ENCODE measurements at places on chromosomes 12 and 14.

- H3K27ac ChIP-seq: no peak overlapping the region
- H3K4me3 ChIP-seq: no peak overlapping the region
- no peaks in the 10 kb centered on the region for H3K36me3 ChIP-seq
- no peak for DNase-seq
- peaks cover 2% of the 10 kb centered on the region for H3K27me3 ChIP-seq
These were observed 71.6 kb downstream of the ZNF641 start for GRCh38 chr12:48279101-48279500.

GRCh38 chr12:69007101-69007854, 74.3 kb upstream of the CPM start:
- no peak overlapping the region for H3K4me3 ChIP-seq
- no peak overlapping the region for H3K27ac ChIP-seq
- no peaks in the 10 kb centered on the region for H3K4me1 ChIP-seq
- no peaks in the 10 kb centered on the region for H3K27me3 ChIP-seq

GRCh38 chr14:96136371-96137005, 68.2 kb upstream of the BDKRB2 start:
- no peaks in the 10 kb centered on the region for H3K27me3 ChIP-seq
- no peak overlapping the region for H3K4me3 ChIP-seq
- DNase-seq: no peak
- H3K36me3 ChIP-seq: no peaks in the 10 kb centered on the region
- no peaks in the 10 kb centered on the region for H3K4me1 ChIP-seq

DNA sequence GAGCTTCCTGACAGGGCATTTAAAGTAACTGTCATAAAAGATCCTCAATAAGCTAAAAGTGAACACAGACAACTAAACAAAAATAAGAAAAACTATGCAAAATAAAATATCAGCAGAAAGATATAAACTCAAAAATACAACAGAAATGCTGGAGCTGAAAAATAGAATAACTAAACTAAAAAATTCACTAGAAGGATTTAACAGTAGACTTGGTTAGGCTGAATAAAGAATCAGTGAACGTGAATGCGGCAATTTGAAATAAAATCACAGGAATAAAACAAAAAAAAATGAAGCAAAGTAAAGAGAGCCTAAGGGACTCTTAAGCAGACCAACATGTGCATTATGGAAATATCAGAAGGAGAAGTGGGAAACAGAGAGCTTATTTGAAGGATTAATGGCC, 74.6 kb downstream of the EGLN3 start:
- no peak for DNase-seq
- no peak overlapping the region for H3K27ac ChIP-seq
- H3K4me3 ChIP-seq: no peak overlapping the region
- H3K4me1 ChIP-seq: no peaks in the 10 kb centered on the region

DNA sequence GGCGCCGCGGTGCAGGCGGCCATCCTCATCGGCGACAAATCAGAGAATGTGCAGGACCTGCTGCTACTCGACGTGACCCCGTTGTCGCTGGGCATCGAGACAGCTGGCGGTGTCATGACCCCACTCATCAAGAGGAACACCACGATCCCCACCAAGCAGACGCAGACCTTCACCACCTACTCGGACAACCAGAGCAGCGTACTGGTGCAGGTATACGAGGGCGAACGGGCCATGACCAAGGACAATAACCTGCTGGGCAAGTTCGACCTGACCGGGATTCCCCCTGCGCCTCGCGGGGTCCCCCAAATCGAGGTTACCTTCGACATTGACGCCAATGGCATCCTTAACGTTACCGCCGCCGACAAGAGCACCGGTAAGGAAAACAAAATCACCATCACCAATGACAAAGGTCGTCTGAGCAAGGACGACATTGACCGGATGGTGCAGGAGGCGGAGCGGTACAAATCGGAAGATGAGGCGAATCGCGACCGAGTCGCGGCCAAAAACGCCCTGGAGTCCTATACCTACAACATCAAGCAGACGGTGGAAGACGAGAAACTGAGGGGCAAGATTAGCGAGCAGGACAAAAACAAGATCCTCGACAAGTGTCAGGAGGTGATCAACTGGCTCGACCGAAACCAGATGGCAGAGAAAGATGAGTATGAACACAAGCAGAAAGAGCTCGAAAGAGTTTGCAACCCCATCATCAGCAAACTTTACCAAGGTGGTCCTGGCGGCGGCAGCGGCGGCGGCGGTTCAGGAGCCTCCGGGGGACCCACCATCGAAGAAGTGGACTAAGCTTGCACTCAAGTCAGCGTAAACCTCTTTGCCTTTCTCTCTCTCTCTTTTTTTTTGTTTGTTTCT, 1.7 kb downstream of the HSPA2 start:
- DNase-seq: no peak
- H3K4me3 ChIP-seq: peak overlapping the region; percentile 64

GRCh38 chr14:32603992-32604565, 275.0 kb downstream of the AKAP6 start:
- no peak overlapping the region for H3K4me3 ChIP-seq
- H3K27ac ChIP-seq: no peak overlapping the region
- H3K4me1 ChIP-seq: peaks cover 38% of the 10 kb centered on the region
- no peak for DNase-seq
- H3K36me3 ChIP-seq: no peaks in the 10 kb centered on the region

DNA sequence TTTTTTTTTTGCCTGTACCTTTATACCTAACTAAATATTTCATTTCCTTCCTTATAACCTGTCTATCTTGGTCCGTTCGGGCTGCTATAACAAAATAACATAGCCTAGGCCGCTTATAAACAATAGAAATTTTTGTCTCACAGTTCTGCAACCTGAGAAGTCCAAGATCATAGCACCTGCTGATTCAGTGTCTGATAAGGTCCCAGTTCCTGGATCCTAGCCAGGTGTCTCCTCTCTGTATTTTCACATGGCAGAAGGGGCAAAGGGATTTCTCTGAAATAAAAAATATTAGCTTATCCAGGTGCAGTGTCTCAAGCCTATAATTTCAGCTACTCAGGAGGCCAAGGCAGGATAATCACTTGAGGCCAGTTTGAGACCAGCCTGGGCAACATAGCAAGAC, 1046.6 kb upstream of the USP15 start:
- H3K4me1 ChIP-seq: no peaks in the 10 kb centered on the region
- H3K27ac ChIP-seq: no peak overlapping the region
- H3K4me3 ChIP-seq: no peak overlapping the region
- no peaks in the 10 kb centered on the region for H3K27me3 ChIP-seq
- no peaks in the 10 kb centered on the region for H3K36me3 ChIP-seq
- no peak for DNase-seq

GRCh38 chr14:102873546-102874061, 48.9 kb upstream of the AMN start:
- no peaks in the 10 kb centered on the region for H3K27me3 ChIP-seq
- H3K36me3 ChIP-seq: peaks cover 48% of the 10 kb centered on the region
- no peak overlapping the region for H3K4me3 ChIP-seq
- H3K27ac ChIP-seq: no peak overlapping the region
- H3K4me1 ChIP-seq: peaks cover 8% of the 10 kb centered on the region
- no peak for DNase-seq

DNA sequence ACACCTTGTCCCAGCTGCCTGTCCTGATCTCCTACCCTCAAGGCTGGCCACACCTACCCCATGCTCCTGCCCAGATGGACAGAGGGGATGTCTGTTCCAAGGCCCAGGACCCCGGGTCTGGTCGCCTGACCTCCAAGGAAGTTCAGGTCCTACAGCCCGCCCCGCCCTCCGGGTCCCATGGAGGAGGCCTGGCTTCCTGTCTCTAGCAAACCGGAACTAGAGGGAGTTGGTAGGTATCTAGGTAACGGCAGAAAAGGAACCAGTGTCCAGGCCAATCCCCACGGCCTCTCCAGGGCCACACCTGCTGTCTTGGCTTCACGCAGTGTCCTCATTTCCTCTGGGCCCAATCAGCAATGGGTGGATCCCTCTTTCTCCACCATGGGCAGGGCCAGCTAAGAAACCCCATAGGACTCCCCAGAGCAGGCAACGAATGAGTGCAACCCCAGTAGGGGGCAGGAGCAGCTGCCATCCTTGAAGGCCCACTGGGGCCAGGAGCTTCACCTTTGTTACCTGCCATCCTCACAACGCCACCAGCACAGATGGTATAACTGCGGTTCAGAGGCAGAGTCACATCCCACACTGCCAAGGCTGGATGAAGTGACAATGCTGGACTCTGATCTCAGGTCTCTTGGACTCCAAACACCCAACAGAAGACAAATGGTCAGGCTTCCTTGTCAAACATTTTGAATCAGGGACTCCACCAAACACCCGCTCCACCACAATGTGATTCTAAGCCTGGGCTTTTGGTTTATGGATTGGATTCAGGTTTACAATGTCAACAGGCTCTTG, 25.1 kb upstream of the RPLP0 start:
- H3K27ac ChIP-seq: no peak overlapping the region
- H3K4me3 ChIP-seq: no peak overlapping the region
- H3K27me3 ChIP-seq: no peaks in the 10 kb centered on the region
- H3K36me3 ChIP-seq: peaks cover 32% of the 10 kb centered on the region

- H3K4me1 ChIP-seq: no peaks in the 10 kb centered on the region
- no peak overlapping the region for H3K4me3 ChIP-seq
- no peaks in the 10 kb centered on the region for H3K36me3 ChIP-seq
- H3K27ac ChIP-seq: no peak overlapping the region
These were observed 43.8 kb downstream of the MAP4K5 start for GRCh38 chr14:50488521-50488920.

GRCh38 chr12:65894624-65895390, 70.5 kb downstream of the HMGA2 start:
- no peaks in the 10 kb centered on the region for H3K4me1 ChIP-seq
- H3K27ac ChIP-seq: no peak overlapping the region
- H3K27me3 ChIP-seq: peaks cover 27% of the 10 kb centered on the region
- no peak overlapping the region for H3K4me3 ChIP-seq
